Astrocyte of the hippocampus (primary cell): ENCODE measurements at places on chromosomes 16 and 17.

- DNase-seq, result no peak
These were observed 234.5 kb upstream of the MYOCD start for GRCh38 chr17:12431188-12431587.

DNA sequence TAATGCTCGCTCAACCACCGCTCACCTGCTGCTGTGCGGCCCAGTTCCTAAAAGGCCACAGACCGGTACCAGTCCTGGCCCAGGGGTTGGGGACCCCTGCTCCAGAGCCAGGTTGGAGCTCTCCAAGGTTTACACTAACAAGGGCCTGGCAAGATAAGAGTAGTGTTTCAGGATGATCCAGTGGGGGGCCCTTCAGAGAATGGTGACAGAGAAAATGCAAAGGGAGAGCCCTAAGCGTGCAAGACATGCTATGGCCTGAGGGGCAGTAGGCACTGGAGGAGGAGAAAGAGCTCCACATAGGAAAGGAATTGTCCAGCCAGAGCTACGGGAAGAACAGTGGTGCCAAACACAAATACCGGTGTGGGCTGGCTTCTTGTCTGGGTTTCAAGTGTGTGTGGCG, 233.4 kb downstream of the STX8 start:
- DNase-seq, result no peak

GRCh38 chr16:21628772-21629171, 23.6 kb downstream of the IGSF6 start:
- DNase-seq, result no peak

- no peak for DNase-seq
These were observed 64.7 kb downstream of the CDH11 start for GRCh38 chr16:65057184-65057583.

- no peak for DNase-seq
These were observed 22.7 kb downstream of the HS3ST3B1 start for GRCh38 chr17:14323522-14323981.

- peak; percentile 30 for DNase-seq
These were observed 41.8 kb downstream of the NUP93 start for GRCh38 chr16:56771558-56772279.

GRCh38 chr16:31707743-31708335, 165.8 kb upstream of the ZNF267 start:
- no peak for DNase-seq

GRCh38 chr16:23929856-23930255, 94.1 kb downstream of the PRKCB start:
- no peak for DNase-seq

- no peak for DNase-seq
These were observed 242.7 kb downstream of the GSG1L start for GRCh38 chr16:27820646-27821345.

GRCh38 chr17:50464121-50464520, 4.6 kb downstream of the CHAD start:
- DNase-seq, result no peak

DNA sequence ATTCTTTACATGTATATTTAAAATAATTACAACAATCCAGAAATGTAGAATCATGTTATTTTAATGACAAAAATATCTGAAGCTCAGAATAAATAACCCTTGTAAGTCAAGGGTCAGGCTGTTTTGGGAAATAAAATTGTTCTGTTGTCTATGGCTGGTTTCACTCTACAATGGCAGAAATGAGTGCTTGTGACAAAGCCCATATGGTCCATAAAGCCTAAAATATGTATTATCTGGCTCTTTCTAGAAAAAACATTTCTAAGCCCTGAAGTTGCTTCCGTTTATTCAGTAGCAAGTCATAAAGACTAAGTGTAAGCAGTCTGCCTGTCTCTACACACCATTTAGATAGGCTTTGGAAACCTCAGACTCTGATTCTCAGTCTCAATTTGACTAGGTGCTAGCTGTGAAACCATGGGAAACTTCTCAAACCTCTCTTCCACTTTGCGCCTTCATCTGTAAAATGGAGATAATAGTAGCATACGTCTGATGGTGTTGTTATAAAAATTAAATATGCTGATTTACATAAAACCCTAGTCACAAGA, 365.7 kb upstream of the CA10 start:
- DNase-seq, result no peak

- DNase-seq, result no peak
These were observed 50.4 kb upstream of the HS3ST2 start for GRCh38 chr16:22763437-22764080.

DNA sequence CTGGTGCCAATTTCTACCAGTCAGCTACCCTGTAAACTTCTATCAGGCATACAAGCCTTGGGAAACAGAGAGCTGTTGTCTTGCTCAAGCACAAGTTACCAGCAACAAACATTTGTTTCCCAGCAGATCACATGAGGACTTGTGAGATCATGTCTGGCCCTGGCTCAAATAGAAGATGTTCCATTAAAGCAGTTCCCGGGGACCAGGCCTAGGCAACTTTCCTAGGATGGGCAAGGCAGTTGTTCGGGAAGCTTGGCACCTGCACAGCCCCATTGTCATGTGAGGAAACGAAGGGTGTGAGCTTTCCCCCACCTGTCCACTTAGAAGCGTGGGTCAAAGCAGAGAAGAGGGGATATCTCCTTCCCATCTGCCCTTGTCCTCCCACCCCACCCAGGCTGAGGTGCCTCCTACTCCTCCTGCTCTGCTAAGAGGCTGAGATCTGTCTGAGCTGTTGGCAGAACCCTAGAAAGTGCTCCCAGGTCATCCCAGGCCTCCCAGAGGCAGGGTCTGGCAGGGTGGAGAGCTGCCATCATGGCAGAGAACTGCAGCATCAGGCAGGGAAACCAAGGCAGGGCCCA, 11.2 kb upstream of the SLC47A2 start:
- peak; percentile 74 for DNase-seq

GRCh38 chr16:85193876-85194275, 81.6 kb upstream of the CIBAR2 start:
- no peak for DNase-seq

DNA sequence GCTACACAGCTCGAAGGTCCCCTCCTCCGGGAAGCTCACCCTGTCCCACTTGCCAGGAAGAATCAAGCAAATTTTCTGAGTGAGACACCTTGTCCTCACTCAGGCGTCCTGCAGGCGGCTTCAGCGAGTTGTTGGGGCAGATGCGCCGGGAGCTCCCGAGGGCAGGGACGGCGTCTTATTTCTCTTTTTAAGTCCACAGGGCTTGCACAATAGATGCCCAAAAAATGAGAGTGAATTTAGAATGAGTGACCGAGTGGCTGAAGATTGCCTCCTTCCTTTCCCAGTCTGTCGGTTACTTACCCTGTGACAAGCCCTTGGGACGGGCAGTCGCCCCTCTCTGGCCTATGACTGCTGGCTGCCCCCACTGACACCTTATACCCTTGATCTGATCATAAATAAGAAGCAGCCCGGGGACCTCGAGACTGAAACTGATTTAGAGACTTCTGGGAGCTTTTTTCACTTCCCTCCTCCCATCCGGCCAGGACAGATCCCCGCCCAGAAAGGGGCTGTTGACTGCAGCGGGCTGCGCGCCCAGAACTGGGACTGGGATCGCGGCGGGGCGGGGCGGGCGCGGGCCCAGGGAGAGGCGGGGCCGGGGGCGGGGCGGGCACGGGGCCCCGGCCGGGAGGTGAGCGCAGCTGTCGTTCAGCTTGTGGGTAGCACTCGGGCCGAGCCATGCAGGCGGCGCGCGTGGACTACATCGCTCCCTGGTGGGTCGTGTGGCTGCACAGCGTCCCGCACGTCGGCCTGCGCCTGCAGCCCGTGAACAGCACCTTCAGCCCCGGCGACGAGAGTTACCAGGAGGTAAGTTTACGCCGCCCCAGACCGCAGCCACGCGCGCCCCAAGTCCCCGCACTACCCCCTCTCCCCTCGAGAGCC, at the start of gene TTYH2:
TTYH2 (plus strand) TSS at position 659 of the 879 bp plus-strand sequence; CDS start at position 676, 17 bp downstream.
- peak; percentile 93 for DNase-seq

DNA sequence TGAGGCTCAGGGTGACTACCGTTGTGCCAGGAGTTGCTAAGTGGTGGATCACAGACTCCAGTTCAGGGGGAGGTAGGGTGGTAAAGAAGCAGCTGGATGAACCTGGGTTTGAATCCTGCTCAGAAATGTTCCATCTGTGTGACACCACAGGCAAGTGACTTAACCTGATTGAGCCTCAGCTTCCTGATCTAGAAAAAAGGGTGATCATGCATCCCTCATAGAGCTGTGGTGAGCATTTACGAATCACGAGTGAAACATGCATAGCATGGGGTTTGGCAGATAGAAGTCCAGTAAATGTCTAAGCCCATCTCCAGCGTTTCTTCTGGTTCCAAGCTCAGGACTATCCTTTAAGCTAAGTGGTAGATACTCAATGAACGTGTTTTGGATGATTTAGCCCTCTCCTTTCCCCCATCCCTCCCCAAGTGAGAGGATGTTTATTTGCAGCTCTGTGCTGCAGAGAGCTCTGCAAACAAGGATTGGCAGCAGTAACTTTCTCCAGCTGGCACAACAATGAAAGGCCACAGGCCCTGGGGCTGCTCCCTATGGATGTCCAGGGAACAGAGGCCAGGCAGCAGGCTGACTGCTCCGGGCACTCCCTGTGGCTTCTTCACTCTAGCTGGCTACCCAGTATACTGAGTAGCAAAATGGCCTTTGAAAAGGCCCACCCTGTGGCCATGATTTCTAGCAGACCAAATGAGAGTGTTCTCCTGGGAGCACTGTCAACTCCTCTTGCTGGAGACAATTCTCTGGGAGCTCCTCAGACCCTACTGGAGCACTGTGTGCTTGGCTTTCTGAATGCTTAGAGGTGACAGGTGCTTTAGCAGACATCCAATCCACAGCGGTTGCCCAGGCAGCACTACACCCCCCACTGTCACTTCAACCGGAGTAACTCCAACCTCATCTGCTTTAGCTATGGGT, 21.3 kb downstream of the CA4 start:
- no peak for DNase-seq

DNA sequence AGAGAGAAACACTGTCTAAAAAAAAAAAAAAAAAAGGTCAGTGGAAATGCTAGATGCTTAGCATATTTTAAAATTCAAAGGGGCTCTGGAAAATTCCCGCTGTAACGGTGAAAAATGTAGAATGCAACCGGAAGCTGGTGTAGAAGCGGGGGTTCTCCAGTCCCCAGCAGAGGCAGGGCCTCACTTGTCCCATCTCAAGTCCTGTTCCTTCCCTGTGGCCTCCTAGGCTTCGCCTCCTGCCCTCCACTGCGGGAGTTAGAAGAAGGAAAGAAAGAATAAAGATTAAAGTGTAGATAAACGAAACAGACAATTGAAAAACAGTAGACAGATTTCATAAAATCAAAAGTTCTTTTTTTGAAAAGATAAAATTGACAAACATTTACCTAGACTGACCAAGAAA, 14.8 kb upstream of the ZNF287 start:
- DNase-seq, result no peak
